ENCODE measurements at places on chromosomes 7 and 10.

GRCh38 chr10:119784340-119785067 lies 58.7 kb downstream of the INPP5F start:
- DNase-seq: no peak

GRCh38 chr10:58896229-58896628 lies 280.2 kb upstream of the PHYHIPL start:
- DNase-seq: no peak

GRCh38 chr7:18860221-18860620 lies 257.2 kb downstream of the TWIST1 start:
- DNase-seq: no peak

- peak; percentile 10 for DNase-seq
Observed at GRCh38 chr7:142927085-142927745, 6.3 kb downstream of the TRPV5 start.

DNA sequence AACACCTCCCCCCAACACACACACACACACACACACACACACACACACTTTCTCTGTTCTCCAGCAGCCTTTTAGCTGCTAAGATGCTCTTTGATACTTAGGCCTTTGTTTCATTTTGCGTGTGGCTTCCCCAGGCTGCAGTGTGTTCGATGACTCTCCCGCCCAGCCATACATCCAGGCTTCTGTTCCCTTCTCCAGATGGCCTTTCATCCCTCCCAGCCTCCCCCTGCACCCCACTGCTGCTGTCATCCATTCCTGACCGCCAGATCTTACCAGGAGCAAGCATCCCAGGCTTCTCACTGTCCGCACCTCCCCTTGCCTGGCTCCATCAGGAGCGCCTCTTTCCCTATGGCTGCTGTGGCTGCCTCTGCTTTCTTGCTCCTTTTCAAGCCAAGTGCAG lies 77.8 kb upstream of the PPIF start:
- no peak for DNase-seq

DNA sequence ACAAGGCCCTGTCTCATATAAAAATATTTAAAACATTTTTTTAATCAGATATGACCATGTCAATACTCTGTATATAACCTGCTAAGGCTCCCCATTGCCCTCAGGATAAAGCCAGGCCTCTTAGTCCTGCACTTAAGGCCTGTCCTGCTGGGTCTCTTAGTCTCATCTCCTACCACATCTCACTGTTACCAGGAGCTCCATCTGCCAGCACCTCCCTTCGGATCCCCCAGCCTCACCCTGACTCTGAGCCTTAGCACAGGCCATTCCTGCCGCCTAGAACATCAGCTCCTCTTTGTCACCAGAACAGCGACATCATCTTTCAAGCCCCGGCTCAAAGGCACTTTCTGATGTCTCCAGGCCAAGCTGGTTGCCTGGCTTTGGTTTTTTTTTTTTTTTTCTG lies 25.7 kb upstream of the GTF2IRD1 start:
- DNase-seq: no peak

GRCh38 chr10:114387784-114388183 lies 16.5 kb downstream of the AFAP1L2 start:
- DNase-seq: no peak

DNA sequence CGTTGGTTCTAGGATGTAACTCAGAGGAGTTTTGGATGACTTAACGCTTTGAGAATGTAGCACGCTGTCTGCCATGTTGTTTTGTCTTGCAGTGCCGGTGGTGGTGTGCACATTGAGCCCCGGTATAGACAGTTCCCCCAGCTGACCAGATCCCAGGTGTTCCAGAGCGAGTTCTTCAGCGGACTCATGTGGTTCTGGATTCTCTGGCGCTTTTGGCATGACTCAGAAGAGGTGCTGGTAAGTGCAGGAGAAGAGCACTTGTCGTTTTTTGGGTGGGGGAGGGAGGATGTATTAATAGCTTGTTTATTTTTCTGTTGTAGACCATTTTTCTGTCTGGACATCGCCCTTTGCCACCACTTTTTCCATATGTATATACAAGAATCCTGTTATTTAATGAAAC lies 6.3 kb downstream of the NDUFB2 start:
- DNase-seq: no peak

GRCh38 chr7:81003326-81003725 lies 84.5 kb upstream of the SEMA3C start:
- no peak for DNase-seq

DNA sequence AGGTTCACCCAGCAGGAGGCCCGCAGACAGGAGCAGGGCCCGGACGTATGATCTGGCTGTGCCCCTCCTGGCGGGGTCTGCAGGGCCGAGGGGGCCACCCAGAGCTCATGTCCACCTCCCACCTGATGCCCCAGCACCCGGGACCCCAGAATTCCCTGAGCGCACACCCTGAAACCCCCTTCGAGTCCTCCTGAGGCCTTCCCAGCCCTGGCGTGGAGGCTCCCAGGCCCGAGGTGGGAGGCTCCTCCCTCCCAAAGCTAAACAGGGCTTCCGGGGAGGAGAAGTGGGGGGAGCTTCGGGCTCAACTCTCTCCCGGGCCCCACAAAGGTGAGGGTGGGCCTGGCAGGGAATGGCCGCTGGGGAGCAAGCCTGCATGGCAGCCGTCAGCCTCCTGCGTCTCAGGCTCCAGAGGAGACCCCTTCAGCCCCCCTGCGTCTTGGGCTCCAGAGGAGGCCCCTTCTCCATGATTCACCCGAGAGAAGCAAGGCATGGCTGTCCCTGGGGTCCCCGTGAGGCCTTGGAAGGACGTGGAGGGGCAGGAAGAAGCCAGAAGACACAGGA lies 30.2 kb downstream of the MICALL2 start:
- DNase-seq: no peak

DNA sequence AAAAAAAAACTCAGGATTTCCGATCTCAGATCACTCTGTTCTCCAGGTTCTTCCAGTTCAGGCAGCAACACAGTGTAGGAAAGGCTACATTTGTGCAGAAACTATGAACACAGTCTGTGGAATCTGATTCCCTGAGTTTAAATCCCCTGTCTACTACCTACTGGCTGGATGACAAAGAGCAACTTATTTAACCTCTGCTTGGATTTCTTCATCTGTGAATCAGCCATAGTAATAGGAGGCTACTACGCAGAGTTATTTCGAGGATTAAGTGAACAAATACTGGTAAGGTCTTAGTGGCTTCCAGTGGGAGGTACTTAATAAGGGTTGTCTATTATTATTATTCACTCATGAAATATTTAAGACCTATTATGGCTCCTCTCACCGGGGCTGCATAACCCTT lies 44.3 kb upstream of the PDCD4 start:
- DNase-seq: no peak

- DNase-seq: peak; percentile 86
Observed at GRCh38 chr7:101688183-101688831, 59.2 kb upstream of the MYL10 start.

DNA sequence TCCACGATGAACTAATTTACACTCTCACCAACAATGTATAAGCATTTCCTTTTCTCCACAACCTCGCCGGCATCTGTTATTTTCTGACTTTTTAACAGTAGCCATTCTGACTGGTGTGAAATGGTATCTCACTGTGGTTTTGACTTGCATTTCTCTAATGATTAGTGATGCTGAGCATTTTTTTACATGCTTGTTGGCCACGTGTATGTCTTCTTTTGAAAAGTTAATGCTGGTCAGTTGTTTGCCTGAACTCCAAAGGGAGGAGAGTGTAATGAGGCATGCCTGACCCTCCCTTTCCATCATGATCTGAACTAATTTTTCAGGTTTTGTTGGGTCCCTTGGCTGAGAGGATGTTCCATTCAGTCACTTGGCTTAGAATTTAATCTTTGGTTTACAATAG lies 50.7 kb upstream of the SVIL start:
- DNase-seq: no peak

DNA sequence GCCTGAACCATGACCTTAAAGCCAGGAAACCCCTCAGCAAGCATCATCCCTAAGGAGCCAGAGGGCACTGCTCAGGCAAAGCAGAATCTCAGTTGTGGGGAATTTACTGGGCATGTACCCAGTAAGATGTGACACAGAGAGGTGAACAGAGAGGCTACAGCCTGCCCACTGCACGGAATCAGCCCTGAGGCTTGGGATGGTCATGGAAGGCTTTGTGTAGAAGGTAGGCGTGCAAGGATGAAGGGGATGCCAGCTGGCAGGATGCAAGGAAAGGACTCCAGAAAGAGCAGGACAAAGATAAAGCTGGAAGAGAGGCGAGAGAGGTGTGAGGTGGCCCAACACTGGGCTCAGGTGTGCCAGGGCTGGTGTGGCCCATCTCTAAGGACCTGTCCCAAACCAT lies 2.4 kb upstream of the AIFM2 start:
- no peak for DNase-seq

- no peak for DNase-seq
Observed at GRCh38 chr10:36452851-36453250, 672.5 kb upstream of the ANKRD30A start.

DNA sequence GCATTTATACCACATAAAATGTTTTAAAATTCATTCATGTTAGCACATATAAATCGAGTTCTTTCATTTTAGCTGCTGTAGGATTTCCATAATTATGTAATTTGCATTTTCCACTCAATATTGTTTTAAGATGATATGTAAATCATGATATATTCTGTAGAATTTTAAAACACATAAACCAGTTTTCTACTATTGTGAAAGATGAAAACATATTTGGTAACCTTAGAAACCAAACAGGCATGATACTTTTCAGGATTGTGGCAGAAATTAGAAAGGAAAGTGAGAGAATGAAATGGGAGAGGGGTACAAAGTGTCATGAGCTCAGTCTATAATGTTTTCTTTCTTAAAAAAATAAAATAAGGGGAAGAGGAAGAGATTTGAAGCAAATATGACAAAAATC lies 269.3 kb downstream of the PPP1R3A start:
- no peak for DNase-seq

GRCh38 chr10:124886195-124886594 lies 55.7 kb upstream of the ZRANB1 start:
- DNase-seq: no peak

GRCh38 chr10:29621161-29621560 lies 13.6 kb downstream of the SVIL start:
- no peak for DNase-seq

DNA sequence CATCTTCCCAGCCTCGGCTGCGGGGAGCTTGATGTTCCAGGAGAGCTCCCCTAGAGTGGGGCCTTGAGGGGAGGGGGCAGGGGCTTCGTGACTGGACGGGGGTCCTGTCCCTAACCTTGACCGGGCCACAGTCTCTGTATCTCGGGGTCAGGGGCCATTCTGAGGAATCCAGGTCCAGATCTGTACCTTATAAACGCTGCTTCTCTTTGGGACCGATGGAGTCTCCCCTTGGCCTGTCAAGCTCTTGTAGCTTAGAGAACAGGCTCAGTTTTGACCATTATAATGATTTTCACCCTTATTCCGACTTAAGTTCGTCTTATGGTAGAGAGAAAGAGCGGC lies 831 bp downstream of the ZKSCAN5 start:
- DNase-seq: no peak

GRCh38 chr7:151937286-151937685 lies 19.0 kb upstream of the GALNTL5 start:
- no peak for DNase-seq

GRCh38 chr7:128253701-128254100 lies 12.6 kb downstream of the LEP start:
- no peak for DNase-seq

GRCh38 chr10:130396044-130396443 lies 259.9 kb downstream of the GLRX3 start:
- DNase-seq: no peak

DNA sequence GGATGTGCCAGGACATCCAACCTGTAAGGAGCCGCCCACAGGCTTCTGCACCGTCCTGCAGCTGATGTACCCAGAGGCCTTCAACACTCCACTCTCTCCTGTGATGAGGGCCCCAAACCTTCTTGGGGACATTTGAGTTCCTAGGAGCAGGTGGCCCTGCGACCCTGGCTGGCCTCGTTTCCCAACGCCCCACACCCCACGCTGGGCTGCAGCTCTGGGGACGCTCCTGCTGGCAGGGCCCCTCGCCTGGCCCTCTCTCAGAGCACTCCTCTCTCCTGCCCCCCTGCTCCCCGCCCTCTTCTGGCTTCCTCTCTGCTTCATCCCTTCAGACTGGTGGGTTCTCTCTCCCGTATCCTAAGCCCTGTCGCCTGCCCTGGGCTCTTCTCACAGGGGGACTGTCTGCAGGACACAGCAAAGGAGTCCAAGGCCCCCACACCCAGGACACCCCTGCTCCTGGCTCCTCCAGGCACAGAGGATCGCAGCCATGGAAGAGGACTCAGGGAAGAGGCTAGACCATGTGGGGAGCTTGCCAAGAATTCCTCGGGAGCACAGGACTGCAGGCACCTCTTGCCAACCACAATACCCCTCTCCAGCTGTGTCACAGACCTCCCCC lies 541.4 kb downstream of the TCERG1L start:
- no peak for DNase-seq

GRCh38 chr10:101287183-101287996 lies 58.1 kb upstream of the LBX1 start:
- no peak for DNase-seq

- DNase-seq: no peak
Observed at GRCh38 chr10:44809647-44810046, 101.5 kb upstream of the TMEM72 start.

- DNase-seq: no peak
Observed at GRCh38 chr10:69353977-69354635, 62.6 kb downstream of the TACR2 start.

DNA sequence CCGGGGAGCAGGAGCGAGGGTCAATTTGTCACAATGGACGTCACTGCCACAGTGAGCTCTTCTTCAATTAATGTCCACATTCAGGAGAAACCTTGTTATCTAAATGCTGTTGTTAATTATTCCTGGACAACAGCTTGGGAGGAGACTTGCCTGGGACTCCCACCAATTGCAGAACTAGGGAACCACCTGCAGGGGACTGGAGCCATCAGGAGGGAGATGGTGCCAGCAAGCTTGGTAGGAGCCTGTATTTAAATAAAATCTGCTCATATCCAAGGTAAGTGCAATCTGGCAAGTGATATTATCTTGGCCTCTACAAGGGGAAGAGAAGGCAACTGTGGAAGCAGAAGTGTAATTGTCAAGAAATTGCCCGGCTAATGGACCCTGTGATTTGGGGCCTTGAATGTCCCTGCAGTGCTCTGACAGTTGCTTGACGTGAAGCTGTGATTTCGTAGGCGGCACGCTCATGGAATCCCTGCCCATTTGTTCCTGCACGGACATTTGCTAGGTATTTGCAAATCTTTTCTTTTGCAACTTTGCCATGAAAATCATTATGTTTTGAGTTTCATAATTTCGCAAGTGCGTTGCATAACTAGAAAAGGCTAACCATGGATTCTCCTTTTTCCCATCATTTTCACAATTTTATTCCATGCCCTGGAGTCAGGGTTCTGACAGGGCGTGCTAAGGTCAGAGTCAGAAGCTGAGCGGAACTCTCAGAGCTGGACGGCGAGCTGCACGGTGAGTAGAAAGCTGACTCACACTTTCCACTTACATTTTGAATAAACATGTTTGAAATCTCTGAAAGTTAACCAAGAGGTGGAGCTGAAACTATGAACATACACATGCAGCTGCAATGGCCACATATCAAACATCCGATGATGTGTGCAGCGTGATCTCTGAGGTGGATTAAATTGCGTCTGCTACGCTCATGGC lies 84.9 kb upstream of the TCERG1L start:
- DNase-seq: no peak

- DNase-seq: no peak
Observed at GRCh38 chr10:47287365-47287802, 12.6 kb upstream of the GDF10 start.

Measured in liver (tissue), 10 donors.